Stimulated activated CD4-positive, alpha-beta T cell treated with anti-CD3 and anti-CD28 coated beads, Interleukin-12 subunit alpha, Interleukin-12 subunit beta, amount 100 ng/mL, for 48 hours (primary cell): ENCODE measurements at places on chromosomes 13 and 19.
A peak's percentile ranks its signal among the peaks of the same experiment; 100 is the strongest.

GRCh38 chr13:67277581-67277980 is 47.4 kb upstream of the PCDH9 start:
- no peak for DNase-seq

DNA sequence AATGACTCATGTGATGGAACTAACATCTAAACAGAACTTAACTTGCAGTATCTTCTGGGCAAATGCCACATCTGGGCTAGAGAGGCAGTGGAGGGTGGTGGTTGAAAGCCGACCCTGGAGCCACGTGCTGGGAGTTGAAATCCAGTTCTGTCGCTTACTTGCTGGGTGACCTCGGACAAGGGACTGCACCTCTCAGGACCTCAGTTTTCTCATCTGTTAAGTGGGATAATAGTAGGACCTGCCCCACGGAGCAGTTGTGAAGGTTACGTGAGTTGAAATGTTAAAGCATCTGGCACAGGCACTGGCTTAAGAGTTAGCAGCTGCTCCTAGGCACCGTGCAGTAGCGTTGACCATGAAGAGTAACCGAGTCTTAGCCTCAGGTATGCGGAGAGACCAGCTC is 76.1 kb downstream of the SIPA1L3 start:
- no peak for DNase-seq

- no peak for DNase-seq
Observed at GRCh38 chr13:48576448-48577010, 43.6 kb upstream of the RCBTB2 start.

- DNase-seq: no peak
Observed at GRCh38 chr13:109192306-109192705, 562.9 kb downstream of the MYO16 start.

DNA sequence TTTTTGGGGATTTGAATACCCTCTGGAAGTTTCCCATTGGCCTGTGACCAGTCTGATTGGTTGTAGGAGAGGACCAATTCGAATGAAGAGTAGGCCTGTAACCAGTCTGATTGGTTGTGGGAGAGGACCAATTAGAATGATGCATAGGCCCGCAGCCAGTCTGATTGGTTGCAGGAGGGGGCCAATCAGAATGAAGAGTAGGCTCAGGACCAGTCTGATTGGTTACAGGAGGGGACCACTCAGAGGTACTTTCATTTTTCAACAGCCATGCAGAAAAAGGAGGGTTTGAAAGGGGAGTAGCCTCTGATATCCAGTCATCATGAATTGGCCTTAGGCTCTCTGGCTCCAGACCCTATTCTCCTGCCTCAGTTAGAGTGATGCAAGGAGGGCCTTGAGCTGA is 30.4 kb upstream of the SLC1A5 start:
- no peak for DNase-seq

DNA sequence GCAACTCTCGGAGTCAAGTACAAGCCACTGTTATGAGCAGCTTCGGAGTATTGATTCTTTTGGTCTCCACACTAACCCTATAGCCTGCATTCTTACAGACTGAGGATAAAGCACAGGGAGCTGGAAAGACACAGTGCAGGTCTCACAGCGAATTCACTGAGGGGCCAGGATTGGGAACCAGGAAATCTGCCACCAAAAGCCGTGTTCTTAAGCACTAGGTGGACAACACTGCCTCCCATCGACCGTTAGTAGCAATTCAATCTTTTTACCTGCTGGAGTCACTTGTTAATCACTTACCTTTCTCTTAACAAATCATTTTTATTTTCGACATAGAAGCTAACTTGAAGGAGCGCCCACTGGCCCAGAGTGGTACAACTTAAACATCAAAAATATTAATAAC is 6.3 kb downstream of the PMIS2 start:
- no peak for DNase-seq

DNA sequence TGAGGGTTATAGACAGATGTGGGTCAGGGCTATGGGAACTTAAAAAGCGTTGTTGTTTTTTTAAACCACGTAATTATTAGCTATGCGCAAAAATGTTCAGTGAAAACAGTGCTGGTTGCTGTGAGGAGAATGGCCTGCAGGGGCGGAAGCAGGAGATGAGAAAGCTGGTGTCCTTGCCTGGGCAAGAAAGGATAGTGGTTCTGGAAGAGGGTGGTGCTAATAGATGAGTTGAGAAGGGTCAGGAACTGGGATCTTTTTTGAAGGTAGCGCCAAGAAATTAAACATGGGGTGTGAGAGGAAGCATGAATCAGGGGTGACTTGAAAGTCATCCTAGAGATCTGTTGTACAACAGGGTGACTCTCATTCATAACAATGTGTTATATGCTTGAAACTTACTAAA is 4.8 kb upstream of the SMG9 start:
- DNase-seq: no peak

- DNase-seq: no peak
Observed at GRCh38 chr19:31303262-31303815, 45.9 kb downstream of the TSHZ3 start.

- DNase-seq: no peak
Observed at GRCh38 chr13:53357582-53357981, 329.0 kb downstream of the OLFM4 start.

- no peak for DNase-seq
Observed at GRCh38 chr13:49046002-49046401, 70.3 kb downstream of the FNDC3A start.

DNA sequence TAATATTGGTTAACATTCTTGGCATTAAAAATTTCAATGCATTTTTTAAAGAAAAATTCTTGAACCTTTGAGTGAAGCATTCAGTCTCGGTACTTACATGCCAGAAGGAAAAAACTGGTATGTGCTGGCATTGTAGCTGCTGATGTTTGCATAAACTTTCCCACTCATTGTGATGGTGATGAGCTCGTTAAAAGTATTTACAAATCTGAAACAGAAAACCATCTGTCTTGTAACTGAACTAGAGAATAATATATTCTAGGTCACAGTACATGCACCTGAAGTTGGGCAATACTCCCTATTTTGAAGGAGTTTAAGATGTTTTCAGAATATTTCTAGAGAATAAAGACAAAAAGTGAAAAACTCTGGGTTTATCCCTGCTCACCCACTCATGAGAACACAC is 64.1 kb downstream of the SLC15A1 start:
- no peak for DNase-seq

GRCh38 chr13:31179754-31180153 is 18.1 kb upstream of the HSPH1 start:
- no peak for DNase-seq

DNA sequence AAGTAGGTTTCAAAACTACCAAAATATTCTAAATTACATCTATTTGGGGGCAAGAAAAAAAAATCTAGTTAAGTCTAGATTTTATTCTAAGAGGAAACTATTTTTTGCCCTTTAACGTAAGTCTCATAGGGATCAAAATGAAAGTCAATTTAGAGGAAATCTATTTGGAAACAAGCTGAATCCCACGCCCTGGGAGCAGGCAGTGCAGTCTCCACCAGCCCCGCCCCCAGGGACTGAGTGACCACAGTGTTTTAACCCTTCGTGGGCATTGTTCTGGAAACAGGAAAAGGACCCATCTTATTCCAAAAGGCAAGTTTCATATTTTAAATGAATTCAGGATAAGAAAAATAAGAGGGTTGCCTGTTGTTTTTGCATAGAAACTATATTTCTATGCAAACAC is 209.7 kb downstream of the SPRY2 start:
- DNase-seq: no peak

DNA sequence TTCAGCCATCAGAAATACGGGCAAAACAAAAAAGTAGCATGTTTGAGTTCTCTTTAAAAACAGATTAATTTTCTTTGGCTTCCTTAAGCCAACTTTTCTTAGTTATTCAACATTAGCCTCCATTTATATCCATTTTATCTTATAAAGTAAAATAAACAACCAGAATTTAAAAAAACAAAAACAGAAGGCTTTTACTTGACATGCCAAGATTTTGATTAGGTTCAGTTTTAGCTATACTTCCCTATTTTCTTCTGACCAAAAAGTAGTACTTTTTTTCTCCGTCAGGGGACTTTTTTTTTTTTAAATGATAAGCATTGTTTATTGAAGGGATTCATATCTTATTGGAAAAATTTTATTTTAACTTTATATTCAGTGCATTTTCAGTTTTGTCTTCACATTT is 18.1 kb downstream of the RNASEH2B start:
- DNase-seq: no peak

DNA sequence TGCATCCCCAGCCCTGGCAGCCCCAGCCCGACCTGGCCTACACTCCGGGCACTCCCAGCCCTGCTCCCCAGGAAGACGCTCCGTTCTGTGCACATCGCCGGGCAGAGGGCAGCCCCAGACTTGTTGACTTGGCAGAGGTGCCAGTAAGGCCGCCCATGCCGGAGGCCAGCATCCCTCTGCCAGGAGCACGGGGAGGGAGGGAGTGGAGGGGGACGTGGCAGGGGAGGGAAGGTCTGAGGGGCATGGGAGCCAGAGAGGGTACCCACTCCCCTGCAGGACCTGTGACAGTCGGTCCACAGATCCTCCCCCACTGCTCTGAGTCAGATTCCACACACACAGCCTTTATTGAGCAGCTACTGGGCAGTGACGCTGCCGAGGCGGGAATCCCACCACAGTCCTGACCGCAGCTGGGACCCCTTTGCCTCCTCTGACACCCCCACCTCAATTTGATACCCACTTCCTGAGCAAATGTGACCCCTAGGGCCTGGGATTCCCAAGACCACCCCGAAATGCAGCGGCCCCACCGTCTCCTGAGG is 1.9 kb upstream of the NKPD1 start:
- DNase-seq: no peak

GRCh38 chr19:10655457-10656312 is 1.5 kb downstream of the ILF3 start:
- DNase-seq: no peak

GRCh38 chr19:37361994-37362393 is 8.9 kb upstream of the ZNF527 start:
- no peak for DNase-seq

DNA sequence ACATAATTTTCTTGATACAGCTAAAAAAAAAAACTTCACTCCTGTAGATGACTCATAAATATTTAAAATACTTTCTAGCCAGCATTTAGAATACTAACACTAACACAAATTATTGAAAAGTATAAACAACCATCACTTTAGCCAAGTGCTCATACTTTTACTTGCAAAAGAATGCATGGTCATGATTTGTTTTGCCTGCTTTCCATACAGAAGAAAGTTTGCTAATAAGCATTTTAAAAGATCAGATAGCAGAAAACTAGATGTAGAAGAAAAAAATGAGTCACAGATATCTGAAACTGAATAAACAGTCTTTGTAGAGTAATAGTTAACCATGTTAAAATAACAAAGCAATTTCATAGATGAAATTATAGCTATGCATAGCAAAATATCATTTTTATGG is 2280.4 kb upstream of the PCDH20 start:
- DNase-seq: no peak

DNA sequence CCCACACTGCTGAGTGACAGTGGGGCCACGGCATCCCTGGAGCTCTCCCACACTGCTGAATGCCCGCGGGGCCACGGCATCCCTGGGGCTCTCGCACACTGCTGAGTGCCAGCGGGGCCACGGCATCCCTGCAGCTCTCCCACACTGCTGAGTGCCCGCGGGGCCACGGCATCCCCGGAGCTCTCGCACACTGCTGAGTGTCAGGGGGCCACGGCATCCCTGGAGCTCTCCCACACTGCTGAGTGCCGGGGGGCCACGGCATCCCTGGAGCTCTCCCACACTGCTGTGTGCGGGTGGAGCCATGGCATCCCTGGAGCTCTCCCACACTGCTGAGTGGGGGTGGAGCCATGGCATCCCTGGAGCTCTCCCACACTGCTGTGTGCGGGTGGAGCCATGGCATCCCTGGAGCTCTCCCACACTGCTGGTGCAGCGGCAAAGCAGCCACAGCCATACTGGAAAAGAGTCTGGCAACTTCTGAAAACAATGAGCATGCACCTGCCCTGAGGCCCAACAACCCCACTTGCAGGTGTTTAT is 8.6 kb downstream of the TUBGCP3 start:
- no peak for DNase-seq

DNA sequence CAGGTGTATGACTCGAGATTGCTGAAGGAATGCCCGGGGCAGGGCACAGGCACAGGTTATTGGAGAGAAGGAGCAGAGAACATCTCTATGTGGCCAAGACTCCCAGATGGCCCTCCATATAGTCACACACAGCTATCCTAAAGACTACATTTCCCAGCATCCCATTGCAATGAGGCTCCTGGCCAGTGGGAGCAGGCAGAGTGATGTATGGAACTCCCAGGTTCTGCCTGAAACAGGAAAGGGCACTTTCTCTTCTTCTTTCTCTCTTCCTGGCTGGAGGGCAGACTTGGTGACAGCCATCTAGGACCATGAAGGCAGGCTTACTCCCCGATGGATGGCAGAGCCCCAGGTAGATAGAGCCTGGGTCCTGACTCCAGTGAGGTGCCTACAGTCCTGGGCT is 13.5 kb downstream of the PPP1R13L start:
- no peak for DNase-seq

GRCh38 chr19:10289167-10289835 is 451 bp upstream of the ICAM5 start:
- DNase-seq: peak; percentile 50

DNA sequence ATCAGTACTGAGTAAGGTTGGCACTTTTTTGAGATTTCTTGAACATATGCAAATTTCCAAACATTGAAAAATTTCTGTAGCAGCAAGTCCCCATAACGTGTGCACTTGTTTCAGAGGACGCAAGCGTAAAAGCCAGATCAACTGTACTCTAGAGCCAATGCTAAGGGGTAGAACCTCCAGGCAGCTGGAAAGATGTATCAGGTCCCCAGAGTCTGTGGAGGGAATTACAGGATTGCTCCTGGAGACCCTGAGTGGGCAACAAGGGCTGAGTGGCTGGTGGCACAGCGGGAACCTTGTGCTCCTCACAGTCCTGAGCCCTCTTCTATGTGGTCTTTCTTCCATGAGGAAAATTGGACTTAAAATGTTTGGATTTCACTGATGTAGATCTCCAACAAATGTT is 53.9 kb upstream of the AMER2 start:
- no peak for DNase-seq

DNA sequence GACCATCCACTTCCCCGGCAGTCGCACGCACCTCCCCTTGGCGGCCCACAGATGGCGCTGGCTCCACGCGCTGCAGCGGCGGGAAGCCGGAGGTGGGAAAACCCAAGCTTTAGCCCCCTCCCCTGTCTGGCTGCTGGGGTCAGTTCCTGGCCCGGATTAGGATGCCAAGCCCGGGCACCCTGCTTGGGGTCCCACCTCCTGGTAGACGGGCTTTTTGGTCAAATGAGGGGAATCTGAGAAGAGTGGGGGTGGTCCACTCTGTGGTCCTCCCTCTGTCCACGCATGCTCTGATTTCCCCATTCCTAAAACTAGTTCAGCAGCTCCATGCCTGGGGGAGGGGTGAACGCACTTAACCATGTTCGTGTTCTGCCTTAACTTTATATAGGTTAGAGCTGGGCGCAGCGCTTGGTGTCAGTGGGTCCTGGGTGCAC is 8.1 kb upstream of the ADGRE2 start:
- DNase-seq: peak; percentile 10

DNA sequence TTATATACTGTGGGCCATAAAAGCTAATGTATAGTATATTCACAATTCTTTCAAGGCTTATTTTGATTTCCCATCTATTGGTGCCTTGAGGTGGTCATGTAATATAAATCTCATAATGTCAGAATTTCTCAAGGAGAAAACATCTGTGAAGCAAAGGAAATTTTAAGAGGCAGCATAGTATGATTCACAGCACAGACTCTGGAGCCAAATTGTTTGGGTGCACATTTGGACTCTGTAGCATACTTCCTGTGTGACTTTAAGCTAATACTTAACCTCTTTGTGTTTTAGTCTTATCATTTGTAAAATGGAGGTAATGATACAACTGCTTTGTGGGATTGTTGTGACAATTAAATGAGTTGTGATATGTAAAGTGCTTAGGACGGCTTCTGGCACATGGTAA is 67.6 kb downstream of the PIBF1 start:
- DNase-seq: no peak

- DNase-seq: no peak
Observed at GRCh38 chr19:2081873-2082810, 14.0 kb downstream of the MOB3A start.
